SK-N-DZ (cell line): ENCODE measurements at places on chromosomes 13 and 19.

GRCh38 chr13:79226250-79226649 is 179.8 kb downstream of the RBM26 start:
- DNase-seq = peak; percentile 23

- DNase-seq = no peak
Observed at GRCh38 chr13:42337808-42338600, 66.1 kb downstream of the AKAP11 start.

- DNase-seq = peak; percentile 21
Observed at GRCh38 chr19:32224371-32225244, 120.8 kb upstream of the ZNF507 start.

DNA sequence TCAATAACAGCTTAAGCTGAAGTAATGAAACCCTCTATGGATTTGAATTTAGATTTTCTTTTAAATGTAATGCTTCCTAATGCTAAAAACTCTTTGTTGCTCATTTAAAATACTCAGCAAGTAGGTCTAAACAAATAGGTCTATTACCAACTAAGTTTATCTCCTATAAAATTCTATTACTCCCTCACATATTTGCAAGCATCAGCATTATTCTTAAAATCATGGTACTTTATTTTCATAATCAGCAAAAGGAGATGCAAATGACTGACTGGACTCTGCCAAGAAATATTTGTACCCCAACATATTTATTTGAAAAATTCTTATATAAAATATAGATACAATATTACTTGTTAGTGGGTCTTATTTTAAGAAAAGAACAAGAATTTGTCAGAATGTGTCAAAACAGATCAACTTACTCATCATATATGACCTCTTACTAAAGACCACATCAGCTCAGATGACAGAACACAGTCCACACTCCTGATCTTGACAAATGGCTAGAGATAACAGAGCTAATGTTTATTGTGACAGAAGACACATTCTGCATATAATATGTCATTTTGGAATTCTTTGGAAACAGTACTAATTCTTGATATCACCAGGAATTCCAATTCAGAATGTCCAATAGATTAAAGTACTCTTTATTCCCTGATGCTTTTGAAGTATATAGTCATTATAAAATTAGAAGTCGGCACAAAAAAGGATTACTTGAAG is 704.6 kb upstream of the PCDH9 start:
- DNase-seq = peak; percentile 75

GRCh38 chr13:44197791-44198770 is 175.5 kb upstream of the SERP2 start:
- no peak for DNase-seq

DNA sequence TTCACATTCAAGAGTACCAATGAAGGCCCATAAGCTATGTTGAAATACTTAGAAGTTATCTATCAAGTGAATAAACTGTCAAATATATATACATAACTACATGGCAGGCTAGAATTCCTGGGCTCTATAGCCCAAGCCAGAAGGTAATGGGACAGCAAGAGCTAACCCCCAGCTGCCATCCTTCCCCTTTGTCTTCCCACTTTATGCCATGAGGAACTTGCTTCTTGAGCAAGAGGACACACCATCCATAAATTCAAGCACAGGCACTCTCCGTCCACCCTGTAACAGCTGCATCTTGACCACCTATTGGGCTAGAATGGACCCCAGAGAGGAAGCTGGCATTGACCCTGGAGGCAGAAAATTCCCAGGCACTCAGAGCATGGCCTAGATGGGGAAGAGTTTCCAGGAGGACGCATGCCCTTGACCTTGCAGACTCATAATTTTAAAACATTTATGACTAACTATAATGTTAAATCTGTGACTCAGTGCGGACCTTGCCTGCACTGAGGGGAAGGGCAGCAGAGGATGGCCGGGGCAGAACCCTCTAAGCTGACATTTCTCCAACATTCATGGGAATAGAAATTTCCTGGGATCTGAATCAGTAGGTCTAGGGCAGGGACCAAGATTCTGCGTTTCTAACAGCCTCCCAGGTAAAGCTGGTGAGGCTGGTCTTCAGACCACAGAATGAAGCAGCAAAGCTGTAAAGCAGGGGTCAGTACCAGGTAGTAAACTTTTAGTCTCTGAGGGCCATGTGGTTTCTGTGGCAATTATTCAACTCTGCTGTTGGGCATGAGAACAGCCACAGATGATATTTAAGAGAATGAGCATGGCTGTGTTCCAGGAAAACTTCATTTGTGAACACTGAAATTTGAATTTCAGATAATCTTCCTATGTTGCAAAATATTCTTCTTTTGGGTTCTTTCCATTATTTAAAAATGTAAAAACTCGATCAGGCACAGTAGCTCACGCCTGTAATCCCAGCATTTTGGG is 71.4 kb upstream of the CLDN10 start:
- no peak for DNase-seq

GRCh38 chr13:74987124-74987690 is 494.8 kb downstream of the TBC1D4 start:
- DNase-seq = no peak

GRCh38 chr19:17323964-17324332 is 10.7 kb downstream of the ANO8 start:
- no peak for DNase-seq

GRCh38 chr19:56808717-56809392 is 31.7 kb downstream of the PEG3 start:
- no peak for DNase-seq

- no peak for DNase-seq
Observed at GRCh38 chr13:106318941-106319411, 216.5 kb downstream of the EFNB2 start.

DNA sequence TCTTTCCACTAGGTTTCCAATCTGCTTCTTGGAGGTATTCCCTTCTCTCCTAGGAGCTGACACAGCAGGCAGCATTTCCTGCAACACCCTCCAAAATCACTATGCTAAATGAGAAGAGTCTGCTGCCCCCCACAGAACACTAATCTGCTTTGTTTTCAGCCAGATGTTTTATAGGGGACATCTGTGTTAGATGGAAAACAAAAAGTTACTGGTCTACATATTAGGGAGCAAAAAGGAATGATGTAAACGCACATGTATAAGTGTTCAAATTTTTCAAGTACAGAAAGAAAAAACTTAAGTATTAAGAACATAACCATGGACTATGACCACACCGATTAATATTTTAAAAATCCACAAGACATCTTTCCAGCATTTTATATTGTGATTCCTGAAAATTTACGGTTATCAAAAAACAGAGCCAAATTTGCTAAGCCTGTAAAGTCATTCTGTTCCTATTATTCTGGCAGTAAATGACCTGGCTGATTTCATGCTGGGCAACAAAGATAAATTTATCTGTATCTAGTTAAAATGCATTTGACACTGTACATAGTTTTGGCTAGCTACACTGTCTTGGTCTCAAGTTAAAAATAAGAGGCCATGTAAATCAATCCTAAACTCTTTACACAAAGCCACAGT is 63.3 kb downstream of the DCLK1 start:
- DNase-seq = no peak

- no peak for DNase-seq
Observed at GRCh38 chr13:109646423-109646822, 140.0 kb downstream of the IRS2 start.

GRCh38 chr13:113794086-113794485 is 35.1 kb downstream of the TMEM255B start:
- DNase-seq = no peak

GRCh38 chr13:27483421-27483820 is 33.1 kb upstream of the MTIF3 start:
- no peak for DNase-seq

- peak; percentile 21 for DNase-seq
Observed at GRCh38 chr19:39846678-39847486, 703 bp upstream of the FBL start.
